Endodermal cell (in vitro differentiated cells): ENCODE measurements at places on chromosomes 6 and 20.

DNA sequence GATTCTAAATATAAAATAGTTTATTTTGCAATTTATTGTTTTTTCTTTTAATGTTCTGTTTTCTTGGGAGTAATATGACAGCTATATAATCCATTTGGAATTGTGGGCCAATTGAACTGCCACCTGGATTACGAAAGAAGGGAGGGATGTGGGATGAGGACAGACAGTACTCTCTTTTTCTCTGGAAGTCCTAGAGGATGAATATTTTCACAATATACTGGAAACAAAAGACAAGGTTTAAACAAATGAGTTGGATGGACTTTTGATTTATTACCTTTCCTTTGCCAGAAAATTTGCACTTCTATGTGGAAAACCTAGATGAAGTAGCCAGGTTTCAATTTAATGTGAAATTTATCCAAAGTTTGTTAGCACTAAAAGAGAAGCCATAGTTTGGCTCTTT is 325.5 kb upstream of the IMPG1 start:
- no peak for DNase-seq

DNA sequence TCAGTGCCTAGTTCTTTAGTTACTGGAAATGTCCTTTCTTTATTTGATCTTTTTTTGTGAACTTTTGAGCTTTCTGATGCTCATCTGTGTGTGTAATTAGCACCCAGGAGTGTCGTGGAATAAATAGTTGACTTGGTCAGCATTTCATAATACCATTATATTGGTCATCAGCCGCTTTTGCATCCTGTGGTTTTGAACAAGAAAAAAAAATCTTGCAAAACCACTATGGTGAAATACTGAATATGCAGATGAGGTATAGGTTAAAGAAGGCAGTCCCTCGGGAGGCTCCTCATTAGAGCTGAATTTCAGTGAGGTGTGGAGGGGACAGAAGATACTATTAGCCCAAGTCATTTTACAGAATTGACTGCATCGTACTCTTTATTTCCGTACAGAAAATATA is 90.1 kb downstream of the FOXO3 start:
- no peak for DNase-seq

DNA sequence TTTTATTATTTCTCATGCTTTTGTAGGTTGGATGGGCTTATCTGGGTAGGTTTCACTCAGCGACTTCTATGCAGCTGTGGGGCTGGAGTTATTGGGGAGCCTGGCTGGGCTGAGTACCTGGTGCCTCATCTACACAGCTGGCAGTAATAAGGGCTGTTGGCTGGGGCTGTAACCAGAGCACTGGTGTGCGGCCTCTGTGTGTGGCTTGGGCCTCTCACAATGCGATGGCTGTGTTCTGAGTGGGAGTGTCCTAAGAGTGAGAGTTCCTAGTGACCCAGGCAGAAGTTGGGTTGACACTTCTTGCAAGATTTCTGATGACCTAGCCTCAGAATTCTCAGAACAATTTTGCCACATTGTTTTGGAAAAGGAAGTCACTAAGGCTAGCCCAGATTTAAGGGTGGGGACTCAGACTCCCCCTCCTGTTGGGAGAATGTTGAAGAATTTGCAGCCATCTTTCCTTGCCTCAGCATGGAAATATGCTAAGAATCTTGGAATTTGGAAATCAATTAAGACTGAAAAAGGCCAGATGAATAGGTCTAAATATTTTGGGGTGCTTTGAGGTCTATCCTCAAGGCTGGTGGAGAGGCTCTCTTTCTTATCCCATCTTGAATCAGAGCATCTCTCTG is 158.8 kb downstream of the SCP2D1 start:
- no peak for DNase-seq

GRCh38 chr20:35005463-35005961 is 49.8 kb downstream of the MYH7B start:
- peak; percentile 28 for DNase-seq

DNA sequence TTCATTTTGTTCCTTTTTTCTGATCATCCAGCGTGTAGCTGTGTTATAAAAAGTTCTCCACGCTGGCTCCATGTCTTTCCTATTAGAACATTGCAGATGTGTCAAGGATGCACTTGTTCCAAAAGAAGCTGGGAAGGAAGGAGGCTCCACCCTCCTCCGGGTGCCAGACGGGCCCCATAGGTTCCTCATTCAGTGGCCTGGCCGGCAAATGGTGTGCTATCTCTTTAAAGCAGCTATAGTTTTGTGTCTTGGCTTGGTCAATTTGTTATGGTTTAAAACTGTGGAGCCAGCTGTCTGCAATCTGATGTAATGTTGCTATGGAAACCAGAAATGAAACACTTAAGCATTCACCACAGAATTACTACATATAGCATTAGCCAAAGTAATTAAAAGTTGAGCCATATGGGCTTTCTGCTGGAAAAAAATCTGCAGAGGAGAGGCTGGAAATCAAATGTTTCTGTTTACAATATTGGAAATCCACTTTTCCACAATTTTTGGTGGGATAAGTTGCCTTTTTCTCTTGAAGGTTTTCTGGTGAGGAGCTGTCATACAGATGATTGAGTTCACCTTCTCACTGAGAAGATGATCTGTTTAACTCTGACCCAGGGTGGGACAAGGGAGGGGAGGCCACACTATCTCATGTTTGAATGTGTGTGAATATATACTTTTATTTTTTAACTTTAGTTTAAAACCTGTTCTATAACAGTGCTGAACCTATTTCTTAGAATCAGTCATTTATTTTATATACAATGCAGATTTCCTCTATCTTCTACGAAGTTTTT is 167.4 kb downstream of the SASH1 start:
- no peak for DNase-seq

DNA sequence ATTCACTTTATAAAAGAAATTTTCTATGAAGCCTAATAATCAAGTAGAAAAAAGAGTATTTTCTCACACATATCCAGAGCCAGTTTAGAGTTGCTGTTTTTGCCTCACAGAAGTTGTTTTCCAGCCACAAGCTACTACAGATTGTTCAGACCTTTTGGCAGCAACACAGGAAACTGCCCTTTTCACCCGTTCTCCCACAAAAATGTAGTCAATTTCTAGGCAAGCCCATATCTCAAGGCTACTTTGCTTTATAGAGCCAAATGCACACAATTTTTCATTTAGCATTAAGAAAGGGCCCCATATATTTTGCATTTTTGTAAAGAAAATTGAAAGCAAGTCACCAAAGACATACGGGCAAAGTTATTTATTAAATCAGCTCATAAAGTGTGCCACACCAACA is 49.5 kb downstream of the EPB41L2 start:
- no peak for DNase-seq

GRCh38 chr20:38178581-38178980 is 13.5 kb upstream of the TGM2 start:
- no peak for DNase-seq
